ENCODE measurements at places on chromosomes 13 and 19.

GRCh38 chr19:1577929-1578618 is 9.9 kb upstream of the MEX3D start:
- no peak for DNase-seq

DNA sequence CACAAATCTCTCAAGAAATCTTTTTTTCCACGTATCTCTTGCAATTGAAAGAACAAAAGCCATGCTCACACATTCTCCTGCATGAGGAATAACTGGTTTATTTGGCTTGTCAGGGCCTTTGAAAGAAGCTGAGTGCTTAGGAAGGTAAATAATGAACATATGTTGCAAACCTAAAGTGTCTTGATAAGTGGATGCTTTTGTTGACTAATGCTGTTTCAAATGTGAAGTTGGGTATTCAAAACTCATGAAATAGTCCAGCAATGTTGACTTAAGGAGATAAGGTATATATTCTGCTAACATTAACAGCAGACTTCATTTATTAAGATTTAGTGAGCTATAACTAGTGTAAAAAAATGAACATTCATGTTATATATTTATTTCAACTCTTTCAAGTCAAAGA is 1792.7 kb upstream of the MIR17HG start:
- no peak for DNase-seq

GRCh38 chr13:27708325-27708724 is 84.0 kb upstream of the GSX1 start:
- DNase-seq, result no peak

DNA sequence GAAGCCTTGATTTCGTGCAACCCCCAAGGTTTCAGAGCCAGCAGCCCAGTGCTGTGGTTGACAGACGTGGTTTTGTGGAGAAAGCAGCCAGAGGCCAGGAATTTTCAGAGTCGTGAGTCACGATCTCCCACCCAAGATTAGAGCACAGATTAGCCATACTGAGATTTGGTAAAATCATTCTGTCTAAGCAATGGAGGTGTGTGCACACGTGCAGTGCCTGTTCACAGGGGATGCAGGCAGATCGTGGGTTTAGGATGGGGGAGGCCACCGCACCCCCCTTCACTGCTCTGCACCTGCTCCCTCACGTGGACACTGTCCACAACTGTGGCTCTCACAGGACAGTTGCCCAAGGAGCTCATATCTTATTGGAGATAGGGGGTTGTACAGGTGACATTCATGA is 46.6 kb upstream of the GPR183 start:
- DNase-seq, result no peak

- DNase-seq, result no peak
Observed at GRCh38 chr19:28066161-28066560, 1146.8 kb downstream of the UQCRFS1 start.

GRCh38 chr13:75145927-75146326 is 336.0 kb downstream of the TBC1D4 start:
- no peak for DNase-seq

GRCh38 chr13:83765796-83766195 is 116.5 kb downstream of the SLITRK1 start:
- no peak for DNase-seq

DNA sequence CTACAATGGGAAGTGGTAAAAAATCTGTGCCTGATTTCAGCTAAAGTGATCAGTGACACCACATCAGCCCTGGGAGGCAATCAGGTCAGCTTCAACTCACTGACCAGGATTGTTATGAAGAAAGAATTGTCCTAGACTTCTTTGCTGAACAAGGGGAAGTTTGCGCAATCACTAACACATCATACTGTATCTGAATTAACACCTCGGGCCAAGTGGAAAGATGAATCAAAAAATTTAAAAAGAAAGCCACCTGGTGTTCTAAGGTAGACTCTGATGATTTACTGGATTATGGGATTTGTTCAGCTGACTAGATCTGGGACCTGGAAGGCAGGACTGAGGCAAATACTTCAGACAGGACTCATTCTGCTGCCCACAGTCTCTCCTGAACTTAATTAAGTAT is 161.8 kb downstream of the DIAPH3 start:
- DNase-seq, result no peak

- no peak for DNase-seq
Observed at GRCh38 chr13:113963376-113963775, 10.5 kb downstream of the C13orf46 start.

DNA sequence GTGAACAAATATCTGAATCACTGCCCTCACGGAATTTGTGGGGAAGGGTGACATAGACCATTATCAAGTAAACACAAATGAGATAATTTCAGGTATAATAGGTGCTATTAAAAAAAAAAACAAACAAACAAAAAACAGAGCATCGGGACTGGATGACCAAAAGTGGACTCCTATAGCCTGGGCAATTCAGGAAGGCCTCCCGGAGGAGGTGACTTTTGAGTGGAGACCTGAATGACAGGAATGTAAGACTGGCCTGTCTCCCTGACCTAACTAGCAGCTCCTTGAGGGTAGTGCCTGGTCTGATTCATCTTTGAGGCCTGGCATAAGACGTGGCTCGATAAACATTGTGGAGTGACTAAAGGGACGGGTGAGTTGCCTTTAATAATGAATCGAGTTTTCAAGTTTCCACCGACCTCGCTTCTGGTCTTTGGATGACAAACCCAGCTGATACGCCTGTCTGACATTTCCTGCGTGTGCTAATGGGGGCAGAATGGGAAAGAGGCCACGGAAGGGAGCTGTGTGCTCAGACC is 6.8 kb downstream of the KLK10 start:
- DNase-seq, result no peak

- no peak for DNase-seq
Observed at GRCh38 chr13:65500481-65500880, 1729.7 kb downstream of the PCDH9 start.

GRCh38 chr13:72221276-72221962 is 354.4 kb upstream of the DACH1 start:
- DNase-seq, result peak; percentile 47

GRCh38 chr19:49114630-49115363 is 627 bp downstream of the LIN7B start:
- peak; percentile 66 for DNase-seq

DNA sequence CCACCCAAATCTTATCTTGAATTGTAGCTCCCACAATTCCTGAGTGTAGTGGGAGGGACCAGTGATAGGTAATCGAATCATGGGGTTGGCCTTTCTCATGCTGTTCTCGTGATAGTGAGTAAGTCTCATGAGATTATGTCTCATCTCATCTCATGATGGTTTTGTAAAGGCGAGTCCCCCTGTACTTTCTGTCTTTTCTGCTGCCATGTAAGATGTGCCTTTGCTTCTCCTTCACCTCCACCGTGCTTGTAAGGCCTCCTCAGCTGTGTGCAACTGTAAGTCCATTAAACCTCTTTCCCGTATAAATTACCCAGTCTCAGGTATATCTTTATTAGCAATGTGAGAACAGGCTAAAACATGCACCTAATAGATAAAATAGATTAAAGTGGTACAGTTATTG is 756.4 kb upstream of the SLITRK5 start:
- DNase-seq, result no peak

DNA sequence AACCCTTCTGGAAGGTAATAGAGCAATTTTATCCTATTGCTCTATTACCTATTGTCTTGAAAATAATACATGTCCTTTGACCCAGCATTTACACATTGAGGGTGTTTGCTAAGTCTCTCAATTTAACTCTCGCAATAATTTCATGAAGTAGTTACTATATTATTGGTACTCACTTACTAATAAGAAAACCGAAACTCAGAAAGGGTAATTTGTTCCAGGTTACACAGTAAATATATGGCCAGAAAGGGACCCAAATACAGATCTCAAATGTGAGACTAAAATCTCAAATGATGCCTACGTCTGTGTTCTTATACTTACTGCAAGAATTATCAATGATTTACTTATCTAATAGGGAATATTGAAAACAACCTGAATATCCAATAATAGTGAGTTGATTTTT is 29.7 kb upstream of the FAM216B start:
- DNase-seq, result no peak

- no peak for DNase-seq
Observed at GRCh38 chr13:75170311-75170710, 311.7 kb downstream of the TBC1D4 start.

All from left lobe of liver (tissue), 2 donors.